H4 (cell line): ENCODE measurements at places on chromosomes 11 and 22.

DNA sequence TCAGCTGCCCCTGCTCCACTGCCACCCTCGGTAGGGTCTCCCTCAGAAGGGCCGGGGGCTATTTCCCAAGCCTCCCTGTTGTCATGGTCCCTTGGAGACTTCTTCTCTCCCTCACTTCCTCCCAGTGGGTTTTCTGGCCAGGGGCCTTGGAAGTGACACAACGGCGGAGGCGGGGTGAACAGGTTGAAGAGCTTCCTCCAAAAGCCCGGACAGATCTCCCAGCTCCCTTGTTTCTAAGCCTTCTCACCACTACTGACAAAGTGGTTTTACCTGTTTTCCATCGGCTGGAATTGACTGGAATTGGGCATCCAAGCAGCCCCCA lies 14.5 kb downstream of the MYH9 start:
- no peak for DNase-seq

DNA sequence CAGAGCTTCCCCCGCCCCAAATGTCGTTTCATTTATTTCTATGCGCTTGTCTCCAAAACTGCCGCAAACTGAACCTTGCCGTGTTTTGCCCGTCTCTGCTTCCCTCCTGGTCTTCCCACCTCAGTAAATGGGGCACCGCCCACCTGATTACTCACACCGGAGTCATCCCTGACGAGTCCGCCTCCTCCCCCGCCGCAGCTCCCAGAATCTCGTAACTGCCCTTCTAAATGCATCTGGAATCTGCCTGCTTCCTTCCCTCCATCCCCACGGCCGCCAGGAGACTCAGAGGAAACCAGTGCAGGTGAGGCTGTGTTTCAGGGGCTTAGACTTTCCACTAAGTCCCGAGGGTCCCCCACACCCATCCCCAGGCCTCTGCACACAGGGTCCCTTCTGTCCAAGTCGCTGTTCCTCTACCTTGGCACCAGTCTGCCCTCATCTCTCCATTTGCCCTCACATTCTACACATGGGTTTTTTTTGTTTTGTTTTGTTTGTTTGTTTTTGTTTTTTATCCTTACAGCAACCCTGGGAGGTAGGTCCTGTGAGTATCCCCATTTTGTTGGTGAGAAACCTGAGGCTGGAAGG lies 62.6 kb upstream of the PHF21B start:
- peak; percentile 79 for DNase-seq

- DNase-seq = peak; percentile 37
These were observed 15.3 kb downstream of the PTPN5 start for GRCh38 chr11:18776324-18776723.

DNA sequence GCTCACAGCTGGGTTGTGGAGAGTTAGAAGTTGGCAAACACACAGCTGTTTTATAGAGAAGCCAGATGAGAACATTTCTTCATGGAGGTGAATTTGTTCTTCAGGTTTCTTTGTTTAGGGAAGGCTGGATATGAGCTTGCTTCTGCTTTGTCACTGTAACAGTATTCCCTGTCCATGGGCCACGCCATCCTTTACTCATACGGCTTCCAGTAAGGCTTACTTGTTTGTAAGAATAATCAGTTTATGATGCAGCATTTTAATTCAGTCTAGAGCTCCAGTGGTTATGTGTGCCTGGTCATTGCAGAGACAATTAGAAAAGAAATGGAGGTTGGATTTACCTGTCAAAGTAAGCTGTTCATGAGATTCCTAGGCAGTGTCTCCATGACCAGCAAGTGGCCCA lies 131.8 kb downstream of the TRIM44 start:
- DNase-seq = no peak

DNA sequence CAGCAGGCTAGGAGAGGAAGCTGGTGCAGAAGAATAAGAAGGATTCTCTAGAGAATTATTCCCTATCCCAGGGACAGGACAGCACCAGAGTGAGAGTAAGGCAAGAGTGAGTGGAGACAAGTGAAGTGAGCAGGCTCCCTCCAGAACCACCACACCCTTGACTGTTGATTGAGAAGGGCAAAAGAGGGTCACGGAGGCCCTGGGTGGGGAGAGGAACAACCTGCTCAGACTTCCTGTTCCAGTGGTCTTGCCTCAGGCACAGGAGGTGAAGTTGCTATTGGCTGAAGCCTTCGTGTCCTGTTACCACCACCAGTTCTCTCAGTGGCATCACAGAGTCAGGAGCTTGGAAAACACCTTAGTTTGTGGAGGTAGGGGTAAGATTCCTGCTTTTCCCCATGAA lies 51.7 kb upstream of the CCDC89 start:
- DNase-seq = no peak

GRCh38 chr11:131579932-131580387 lies 209.5 kb downstream of the NTM start:
- DNase-seq = peak; percentile 89

DNA sequence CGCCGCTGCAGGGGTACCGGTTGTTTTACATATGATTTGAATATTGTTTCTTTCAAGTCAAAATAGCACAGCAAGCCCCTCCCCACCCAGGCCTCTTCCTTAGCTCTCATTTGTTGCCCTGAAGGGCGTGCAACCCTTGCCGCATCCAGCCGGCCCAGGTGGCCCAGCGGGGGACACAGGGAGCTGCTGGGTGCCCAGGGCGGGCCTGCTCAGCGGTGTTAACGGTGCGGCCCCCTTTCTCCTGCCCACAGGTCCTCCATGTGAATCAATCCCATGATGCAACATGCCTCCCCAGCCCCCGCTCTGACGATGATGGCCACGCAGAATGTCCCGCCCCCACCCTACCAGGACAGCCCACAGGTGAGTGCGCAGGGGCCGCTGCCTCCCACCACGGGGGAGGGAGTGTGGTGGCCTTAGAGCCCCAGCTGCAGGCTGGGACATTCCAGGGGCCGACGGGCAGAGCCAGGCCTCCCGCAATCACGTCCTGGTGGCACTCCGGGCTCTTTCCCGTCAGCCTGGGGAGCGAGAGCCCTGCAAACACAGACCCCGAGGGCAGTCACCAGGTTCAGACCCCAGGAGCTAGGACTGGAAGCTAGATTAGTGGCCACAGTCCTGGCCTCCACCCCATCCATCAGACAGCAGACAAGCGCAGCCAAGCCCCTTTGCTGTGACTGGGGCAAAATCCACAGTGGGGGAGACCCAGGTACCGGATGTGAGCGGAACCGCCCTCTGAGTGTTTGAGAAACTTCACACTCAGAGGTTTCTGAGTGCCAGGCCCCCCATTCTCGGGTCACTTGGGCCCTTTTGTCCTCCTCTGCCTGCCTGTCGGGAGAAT lies 144.8 kb downstream of the FEZ1 start:
- DNase-seq = no peak

DNA sequence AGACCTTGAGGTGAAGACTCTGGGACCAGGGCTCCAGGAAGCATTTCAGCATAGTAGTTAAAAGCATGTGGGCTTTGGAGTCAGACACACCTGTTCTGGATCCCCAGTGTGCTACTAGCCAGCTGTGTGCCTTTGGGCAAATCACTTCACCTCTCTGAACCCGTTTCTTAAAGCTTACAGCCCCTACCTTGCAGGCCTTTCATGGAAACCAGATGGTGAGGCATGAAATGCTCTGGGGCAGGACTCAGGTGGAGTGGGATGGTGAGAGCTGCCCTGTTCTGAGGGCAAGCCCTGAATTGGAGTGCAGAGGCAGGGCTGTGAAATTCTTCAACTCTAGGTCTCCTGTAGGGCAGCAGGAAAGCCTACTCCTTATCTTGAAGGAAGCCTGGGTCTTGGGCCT lies 10.5 kb downstream of the UCP2 start:
- DNase-seq = no peak

DNA sequence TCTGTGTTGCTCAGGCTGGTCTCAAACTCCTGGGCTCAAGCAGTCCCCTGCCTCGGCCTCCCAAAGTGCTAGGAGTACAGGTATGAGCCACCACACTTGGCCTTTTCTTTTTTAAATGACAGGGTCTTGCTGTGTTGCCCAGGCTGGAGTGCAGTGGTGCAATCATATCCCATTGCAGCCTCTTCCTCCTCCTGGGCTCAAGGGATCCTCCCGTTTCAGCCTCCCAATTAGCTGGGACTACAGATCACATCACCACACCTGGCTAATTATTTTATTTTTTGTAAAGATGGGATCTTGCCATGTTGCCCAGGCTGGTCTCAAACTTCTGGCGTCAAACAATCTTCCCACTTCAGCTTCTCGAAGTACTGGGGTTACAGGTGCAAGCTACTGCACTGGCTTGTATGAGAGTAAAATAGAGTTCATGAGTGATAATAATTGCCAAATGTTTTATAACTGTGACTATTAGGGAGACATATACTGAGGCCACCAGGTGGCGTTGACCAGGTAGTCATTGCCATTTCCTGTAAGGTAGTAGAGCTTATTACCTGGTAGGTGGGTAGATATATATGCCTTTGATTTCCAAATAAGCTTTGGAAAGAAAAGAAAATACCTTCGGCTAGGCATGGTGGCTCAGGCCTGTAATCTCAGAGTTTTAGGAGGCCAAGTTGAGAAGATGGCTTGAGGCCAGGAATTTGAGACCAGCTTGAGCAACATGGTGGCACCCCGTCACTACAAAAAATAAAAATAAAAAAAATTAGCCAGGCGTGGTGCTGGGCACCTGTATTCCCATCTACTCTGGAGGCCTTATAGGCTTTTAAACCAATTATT lies 5.4 kb downstream of the FDX1 start:
- no peak for DNase-seq

DNA sequence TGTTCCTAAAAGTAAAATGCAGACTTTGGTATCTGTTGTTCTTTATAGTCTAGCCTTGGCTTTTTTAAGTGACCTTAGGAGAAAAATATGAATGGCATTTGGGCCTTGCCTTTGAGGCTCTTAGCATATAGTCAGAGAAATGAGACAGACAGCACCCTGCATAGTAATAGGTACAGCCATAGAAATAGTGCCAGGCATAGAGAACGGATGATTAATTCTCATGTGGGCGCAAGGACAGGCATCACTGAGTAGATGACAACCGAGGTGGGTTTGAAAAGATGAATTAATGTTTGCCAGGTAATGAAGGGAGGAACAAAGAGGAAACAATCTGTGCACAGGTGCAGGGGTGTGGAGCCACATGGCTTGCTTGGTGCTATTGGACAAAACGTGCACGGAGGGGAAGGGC lies 90.5 kb downstream of the BMAL1 start:
- no peak for DNase-seq

DNA sequence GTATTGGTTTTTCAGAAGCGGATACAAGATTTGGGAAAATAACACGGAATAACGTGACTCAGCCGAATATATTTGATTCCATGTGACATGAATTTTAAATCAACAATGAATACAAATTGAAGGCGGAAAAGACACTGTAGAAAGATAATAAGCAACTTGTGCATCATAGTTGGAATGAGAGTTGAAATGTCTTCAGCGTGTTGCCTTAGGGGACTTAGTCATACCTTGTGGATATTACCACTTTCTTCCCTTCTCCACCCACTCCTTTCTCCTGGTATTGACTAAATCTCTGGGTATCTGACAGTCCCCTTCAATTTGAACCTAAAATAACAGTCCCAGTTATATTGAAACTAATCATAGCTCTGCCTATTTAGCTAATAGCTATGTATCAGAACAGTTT lies 2373.1 kb upstream of the RAG2 start:
- peak; percentile 31 for DNase-seq
